NCI-H2171 (cell line): ENCODE measurements at places on chromosomes 16 and 17.

DNA sequence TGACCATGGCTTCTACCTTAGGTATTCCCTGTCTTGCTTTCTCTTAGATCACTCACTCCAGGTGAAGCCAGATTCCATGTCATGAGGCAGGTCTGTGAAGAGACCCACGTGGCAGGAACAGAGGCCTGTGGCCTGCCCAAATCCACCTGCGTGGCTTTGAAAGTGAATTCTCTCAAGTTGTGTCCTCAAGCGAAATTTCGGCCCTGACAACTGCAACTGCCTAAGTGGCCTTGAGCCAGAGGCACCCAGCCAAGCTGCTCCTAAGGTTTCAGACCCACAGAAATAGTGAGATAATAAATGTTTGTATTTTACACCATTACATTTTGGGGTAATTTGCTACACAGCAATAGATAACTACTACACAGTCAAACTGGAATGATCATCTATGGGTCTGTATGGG, 497.9 kb downstream of the XYLT1 start:
- DNase-seq = no peak

GRCh38 chr16:68022728-68023537, at the start of the genes DDX28 and DUS2:
TSS of gene DDX28 (minus strand) at chr16:68023232. CDS start at chr16:68023202, 30 bp downstream.
TSS of gene DUS2 (plus strand) at chr16:68023284. CDS start at chr16:68038024, 14,740 bp downstream.
- DNase-seq = peak; percentile 84

DNA sequence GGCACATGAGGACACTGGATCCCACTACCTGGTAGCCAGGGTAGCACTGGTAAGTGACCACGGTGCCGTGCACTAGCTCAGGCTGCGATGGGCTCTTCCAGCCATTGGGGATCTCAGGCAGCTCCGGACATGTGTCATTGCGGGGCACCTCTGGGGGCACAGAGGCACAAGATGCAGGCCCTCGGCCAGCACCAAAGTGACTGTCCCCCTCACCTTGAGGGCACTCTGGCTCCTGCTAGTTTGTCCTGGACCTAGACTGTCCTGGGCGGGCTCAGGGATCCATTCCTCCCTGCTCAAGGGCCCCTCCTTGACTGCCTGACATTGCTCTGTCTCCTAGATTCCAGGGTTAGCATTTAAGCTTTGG, 6.7 kb upstream of the PHF12 start:
- DNase-seq = no peak

DNA sequence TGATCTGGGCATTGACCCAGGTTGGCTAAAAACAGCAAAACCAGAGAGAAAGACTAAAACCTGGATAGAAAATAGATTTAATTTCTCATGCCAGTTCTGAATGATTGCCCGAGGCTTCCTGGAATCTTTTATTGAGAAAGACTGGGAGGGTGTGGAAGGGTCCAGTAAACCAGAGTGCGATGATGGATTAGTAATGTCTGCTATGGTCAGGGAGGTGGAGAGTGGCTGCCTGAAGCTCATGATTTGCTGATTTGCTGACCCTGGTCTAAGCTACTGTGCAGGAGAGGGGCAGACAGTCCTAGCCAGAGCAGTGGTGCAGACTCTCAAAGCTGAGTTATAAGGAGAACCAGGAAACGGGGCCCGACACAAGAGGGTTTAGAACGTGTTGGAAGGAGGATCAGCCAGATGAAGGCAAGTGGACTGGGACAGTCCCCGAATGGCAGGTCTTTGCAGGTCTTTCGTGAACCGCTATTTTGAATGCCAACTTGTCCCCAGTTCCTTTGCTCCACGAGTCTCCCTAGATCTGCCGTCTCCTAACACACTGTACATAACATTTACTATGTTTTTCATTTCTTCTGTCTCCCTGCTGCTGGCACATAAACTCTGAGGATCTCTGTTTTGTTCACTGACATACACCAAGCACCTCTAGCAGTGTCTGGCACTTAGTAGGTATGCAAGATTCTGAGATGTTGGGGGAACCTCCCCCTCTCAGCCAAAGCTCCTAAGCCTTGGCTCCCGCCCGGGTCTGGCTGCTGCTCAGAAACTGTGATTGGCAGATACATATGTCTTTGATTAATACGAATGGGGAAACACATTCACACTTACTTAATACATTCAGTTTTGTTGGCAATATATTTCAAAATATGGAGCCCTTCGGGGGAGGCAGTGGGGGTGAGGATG, 237.3 kb upstream of the TNRC6C start:
- DNase-seq = no peak

GRCh38 chr16:88678224-88678979, 7.9 kb downstream of the SNAI3 start:
- DNase-seq = no peak

DNA sequence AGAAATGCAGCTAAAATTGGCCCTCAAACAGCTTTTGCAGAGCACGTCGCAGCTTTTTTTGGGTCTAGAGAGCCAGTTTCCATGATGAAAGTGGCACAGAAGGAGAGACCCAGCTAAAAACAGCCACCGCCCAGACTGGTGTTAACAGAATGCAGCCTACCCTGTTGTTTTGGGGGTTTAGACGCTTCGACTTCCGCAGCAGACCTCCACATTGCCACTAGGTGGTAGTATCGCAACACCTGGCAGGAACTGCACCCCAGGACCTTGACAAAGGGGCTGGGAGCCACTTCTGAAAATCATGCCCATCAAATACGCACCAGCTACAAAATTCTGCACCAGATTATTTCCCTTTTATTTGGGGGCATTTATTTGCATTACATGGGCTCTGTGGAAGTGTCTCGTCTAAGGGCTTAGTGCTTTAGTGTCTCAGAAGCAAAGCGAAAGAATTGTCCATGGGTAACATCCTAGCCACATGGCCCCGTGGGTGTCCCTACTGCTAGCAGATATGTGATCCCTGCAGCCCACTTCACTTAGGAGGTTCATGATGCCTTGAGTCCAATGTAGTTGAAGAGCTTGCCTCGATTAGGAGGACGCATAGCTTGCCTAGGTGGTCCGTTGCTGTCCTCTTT, 167.1 kb downstream of the HAPSTR1 start:
- no peak for DNase-seq

DNA sequence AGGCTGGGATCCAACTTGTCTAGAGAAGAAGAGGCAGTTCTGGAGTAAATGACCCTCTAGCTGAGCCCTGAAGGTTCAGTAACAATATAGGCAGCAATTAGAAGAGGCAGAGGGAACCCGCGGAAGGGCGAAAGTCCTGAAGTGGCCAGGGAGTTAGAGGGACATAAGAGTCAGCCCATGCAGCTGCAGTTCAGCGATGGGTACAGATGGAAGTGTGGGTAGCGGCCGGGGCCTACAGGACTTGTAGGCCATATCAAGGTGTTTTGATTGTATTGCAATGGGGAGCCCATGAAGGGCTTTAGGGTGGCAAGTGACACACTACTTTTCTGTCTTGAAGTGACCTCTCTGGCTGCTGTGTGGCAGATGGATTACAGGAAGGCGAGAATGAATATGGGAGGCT, 3.0 kb downstream of the ELAC2 start:
- no peak for DNase-seq

DNA sequence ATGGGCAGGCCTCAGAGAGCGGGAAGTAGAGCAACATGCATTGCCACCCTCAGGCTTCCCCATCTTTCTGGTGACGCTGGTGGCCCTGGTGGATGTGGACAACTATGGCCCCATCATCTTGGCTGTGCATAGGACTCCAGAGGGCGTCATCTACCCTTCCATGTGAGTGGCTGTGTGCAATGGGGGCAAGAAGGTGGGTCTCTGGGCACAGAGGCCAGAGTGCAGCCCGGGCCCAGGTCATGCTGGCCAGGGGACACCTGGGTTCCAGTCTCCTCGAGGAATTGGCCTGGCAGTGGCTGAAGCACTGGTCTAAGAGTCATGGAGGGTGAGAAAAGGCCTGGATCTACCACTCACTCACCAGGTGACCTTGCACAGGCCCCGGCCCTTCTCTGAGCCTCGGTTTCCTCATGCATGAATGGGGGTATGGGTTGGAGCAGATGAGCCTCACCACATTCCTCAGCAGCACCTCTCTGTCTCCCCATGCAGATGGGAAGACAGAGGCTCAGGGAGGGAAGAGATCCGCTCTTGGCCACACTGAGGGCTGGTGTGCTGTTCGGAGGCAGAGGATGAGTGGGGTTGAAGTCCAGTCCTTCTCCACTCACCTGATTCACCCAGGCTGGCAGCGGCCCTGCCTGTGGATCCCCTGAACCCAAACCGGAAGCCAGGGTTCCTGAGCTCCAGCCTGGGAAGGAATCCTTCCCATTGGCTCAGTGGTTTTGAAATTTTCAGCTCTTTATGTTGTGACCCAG, 7.2 kb upstream of the ADGRG3 start:
- no peak for DNase-seq

GRCh38 chr17:69651921-69652320, 237.4 kb downstream of the MAP2K6 start:
- DNase-seq = no peak
